ENCODE measurements at places on chromosomes 11 and 22.

GRCh38 chr22:38124236-38124974 lies 13.9 kb upstream of the BAIAP2L2 start:
- DNase-seq: no peak

- DNase-seq: no peak
Measured at GRCh38 chr11:72773291-72773690, 20.6 kb downstream of the STARD10 start.

GRCh38 chr11:24779791-24780190 lies 282.9 kb downstream of the LUZP2 start:
- no peak for DNase-seq

GRCh38 chr11:8690374-8691342 lies 8.1 kb downstream of the RPL27A start:
- DNase-seq: no peak

GRCh38 chr11:1480555-1481482 lies 5.8 kb downstream of the MOB2 start:
- DNase-seq: no peak

DNA sequence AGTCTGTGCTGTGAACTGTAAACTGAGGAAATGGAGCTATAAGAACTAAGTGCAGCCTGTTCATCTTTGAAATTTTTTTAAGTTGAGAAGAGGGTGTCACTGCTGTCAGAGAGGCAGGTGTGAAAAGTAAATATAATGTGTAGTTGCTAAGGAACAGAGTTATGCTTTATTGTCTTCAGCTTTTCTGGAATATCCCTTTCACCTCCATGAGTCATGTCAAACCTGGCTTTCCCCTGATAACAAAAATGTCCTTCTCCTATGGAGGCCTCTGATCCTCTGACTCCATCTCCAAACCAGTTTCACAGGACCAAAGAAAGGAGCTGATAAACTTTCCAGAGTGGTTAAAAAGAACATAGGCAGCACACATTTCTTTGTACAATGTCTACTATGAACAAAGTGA lies 12.8 kb upstream of the MUC15 start:
- DNase-seq: no peak

GRCh38 chr11:65643971-65644370 lies 6.1 kb downstream of the SIPA1 start:
- no peak for DNase-seq

DNA sequence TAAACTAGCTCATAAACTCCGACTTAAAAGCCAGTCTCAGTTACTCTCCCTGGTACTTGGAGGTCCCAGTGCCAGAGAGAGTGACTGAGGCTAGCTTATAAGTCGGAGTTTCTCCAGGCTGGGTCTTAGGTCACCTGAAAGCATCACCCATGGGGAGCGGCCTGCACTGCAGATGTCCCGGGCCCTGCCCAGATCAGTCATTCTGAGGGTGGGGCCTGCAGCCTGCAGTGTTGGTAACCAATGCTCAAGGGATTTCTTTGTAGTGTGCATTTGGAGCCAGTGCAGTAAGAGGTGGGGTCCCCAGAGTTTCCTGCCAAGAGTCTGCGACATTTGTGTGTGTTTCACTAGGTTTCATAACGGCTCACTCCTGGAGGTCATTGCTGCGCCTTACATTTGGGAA lies 14.8 kb downstream of the TAB1 start:
- DNase-seq: no peak

DNA sequence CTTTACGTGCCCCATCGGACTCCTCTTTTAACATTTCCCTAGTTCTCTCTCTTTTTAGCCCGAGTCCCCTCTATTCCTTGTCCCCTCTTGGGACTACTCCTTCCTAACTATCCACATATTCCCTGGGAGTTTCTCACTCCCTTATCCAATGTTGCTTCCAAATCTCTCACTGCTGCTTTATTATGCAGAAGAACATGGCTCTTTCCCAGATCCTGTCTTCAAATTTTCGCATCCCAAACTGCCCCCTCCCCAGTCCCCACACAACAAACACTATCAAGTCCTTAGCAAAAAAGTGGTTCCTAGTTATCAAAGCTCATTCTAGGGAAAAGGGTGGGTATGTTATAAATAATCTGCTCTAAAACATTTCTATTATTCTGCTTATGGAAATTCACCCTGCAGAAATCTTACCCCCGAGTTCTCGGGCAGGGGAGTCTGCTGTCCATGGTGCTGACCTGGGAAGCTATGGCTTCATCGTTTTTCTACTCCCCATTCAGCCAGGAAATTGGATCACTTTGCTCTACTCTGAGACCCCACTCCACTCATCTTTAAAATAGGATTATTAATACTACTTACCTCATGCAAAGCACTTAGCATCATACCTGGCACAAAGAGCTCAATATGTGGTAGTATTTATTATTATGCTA lies 393.5 kb downstream of the BUD13 start:
- DNase-seq: no peak

DNA sequence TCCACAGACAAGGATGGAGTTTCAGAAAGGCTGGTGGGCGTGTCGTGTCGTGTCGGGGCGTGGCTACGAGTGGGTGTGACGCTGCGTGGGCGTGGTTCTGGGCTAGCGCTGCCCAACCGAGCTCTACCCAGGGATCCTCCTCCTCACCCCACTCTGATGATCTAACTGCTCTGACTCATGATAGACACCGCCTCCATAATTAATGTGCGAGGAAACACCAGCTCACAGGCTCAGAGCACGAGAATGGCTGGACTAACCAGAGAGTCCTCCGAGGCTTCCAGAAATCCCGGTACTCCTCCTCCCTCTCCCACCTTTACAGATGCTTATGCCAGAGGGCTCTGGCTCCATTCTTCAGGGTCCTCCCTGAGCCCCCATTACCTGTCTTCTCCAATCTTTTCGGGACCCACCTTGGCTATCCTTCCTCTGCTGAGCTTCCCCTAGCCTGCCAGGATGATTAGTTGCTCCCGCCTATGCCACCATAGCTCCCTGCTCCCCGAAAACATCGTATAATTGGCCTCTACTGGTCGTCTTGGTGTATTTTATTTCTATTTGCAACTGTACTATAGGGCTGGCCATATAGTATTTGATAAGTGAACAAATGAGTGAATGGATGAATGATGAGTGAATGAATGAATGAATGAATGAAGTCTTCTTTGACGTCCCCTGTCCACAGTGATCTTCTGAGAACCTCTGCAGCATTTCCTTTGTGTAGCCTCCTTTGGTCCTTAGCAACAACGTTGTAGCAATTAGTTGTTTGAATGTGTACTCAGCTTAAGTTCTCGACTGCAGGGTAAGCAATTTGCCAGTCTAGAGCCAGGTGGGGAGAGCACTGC lies 21.7 kb downstream of the TMPRSS13 start:
- DNase-seq: peak; percentile 81

DNA sequence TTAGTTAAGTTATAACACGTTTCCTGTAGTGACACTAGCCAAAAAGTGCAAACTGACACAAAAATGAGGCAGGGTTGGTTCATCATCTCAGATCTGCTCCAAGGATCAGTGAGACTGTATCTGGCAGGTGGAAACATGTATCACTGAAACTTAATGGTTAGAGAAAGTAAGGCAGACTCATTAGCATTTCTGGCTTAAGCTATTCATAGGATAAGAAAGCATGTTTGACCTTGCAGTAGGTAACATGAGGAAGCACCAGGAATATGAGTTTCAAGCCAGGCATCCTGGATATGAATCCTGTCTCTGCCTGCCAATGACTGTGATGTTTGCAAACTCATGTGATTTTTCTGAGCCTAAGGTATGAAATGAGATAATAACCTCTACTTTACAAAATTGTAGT lies 732.1 kb downstream of the NELL1 start:
- DNase-seq: no peak

DNA sequence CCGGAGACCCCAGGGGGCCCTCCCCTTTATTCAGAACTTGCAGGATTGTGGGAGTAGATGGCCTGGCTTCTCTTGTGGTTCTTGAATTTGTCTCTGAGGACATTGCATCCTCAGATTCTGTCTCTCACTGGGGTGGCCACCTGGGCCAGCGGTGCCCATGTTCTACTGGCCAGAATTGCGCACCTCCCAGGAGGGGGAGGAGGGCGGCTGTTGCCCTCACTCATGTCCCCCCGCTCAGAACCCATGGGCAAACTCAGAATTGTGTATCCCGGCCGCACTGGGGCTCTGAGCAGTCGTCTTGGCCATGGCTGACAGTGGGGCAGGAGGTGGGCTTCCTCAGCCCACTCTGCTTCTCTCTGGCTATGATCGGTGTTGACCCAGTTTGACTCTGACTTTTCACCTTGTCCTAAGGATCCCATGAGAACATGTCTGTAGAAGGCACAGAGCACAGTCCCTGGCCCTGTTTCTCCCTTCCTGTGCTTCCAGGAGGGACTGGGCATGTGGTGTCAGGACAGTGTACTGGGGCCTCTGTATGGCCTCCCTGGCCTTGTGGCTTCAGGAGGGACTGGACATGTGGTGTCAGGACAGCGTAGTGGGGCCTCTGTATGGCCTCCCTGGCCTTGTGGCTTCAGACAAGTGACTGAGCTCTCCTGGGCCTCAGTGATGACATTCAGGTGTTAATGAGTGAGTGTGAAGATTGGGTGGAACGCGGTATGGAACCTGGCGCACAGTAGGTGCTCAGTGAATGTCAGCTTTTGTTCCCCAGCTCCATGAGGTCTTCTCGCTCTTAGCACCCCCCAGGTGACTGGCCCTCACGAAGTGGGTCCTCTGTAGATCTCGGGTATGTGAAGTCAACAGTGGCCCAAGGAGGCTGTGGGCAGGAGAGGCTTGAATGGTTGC lies 99.3 kb downstream of the TBC1D22A start:
- no peak for DNase-seq

- no peak for DNase-seq
Measured at GRCh38 chr11:69127081-69127850, 28.5 kb upstream of the SMIM38 start.

DNA sequence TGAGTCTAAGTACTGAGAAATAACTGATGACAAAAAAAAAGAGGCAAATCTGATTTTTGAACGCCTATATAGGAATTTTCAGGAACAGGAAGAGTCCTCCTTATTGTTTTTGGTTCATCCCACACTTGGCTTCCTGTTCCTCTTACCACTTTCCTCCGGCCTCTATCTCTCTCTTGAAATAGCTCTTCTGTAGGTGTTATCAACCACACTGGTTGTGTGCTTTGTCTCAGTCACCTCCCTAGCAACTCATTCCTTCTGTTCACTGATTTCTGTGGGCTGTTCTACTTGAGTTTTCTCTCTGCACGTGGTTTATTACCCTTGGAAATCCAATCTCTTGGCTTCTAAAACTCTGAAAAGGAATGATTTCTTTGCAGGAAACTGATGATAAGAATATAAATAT lies 78.7 kb upstream of the C11orf87 start:
- no peak for DNase-seq

DNA sequence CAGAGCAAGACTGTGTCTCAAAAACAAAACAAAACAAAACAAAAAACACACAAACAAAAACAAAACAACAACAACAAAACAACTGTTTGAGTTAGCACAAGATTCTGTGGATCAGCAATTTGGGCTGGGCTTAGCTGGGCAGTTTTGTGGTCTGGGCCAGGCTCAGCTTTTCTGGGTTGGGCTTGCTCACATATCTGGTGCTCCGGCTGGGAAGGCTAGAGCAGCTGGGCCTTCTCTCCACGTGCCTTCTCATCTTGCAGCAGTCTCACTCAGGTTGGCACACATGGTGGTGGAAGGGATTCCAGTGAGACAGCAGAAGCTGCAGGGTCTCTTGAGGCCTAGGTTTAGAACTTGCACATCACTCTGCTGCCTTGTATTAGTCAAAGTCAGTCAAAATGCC lies 35.7 kb downstream of the EIF3F start:
- no peak for DNase-seq

GRCh38 chr22:34972191-34972897 lies 93.6 kb upstream of the ISX start:
- no peak for DNase-seq

DNA sequence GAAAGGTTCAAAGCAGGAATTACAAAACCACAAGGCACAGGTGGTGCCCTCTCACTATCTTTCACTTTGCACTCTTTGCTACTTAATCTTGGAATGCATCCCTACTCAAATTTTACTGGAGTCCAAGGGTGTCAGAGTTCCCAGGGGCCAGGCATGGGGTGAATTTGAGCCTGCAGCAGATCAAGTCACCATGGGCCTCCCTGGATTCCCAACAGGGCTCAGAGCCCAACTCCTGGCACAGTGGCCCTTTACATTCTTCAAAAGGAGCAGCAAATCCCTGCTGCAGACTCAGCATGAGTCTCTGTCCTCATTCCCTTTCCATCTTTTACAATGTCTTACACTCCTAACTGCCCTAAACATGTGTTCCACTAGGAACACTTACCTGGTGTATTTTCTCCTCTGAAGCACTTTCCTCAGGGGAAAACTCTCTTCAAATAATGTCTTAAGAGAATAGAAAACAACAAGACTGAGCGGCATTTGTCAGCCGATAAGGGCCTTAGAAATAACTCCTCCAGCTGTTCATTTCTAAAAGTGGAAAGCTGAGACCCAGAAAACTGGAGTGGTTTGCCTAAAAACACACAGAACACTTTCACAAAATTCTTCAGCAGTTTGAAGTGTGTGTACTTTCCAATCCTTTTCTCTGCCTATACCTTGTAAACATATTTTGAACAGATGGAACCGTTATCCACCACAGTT lies 596.0 kb downstream of the INSC start:
- DNase-seq: no peak

DNA sequence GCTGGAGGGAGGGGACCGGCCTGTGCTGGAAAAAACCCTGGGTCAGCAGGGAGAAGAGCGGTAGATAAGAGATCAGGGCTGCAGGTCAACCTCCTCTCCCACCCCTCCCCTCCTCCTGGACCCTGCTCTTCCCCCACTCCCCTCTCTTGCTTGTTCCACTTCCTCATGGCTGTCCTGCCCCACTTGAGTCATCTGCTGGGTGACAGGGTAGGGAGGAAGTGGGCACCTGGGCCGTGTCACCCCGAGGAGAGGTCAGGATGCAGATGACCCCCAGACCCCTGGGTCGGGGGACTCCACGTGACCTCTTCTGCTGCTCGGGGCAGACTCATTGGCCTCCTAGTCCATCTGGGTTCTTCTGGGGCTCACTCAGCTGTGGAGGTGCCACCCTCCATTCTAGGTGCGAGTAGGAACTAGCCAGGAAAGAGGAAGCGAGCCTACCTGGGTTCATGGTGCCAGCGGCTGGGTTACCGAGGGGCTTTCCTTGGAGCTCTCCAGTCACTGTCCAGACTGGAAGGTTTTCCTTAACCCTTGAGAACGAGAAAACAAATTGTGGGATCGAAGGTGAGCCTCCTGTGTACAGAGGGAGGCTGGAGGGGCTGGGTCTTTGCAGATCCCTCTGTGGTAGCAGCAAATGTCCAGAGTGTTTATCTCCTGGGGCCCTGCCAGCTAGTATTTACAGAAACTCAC lies 6.5 kb downstream of the APOL2 start:
- DNase-seq: no peak

GRCh38 chr11:21921151-21921550 lies 271.7 kb upstream of the ANO5 start:
- no peak for DNase-seq

All from NCI-H1048 (cell line).